Fibroblast of skin of right quadriceps (primary cell): ENCODE measurements at places on chromosomes 12 and 14.

DNA sequence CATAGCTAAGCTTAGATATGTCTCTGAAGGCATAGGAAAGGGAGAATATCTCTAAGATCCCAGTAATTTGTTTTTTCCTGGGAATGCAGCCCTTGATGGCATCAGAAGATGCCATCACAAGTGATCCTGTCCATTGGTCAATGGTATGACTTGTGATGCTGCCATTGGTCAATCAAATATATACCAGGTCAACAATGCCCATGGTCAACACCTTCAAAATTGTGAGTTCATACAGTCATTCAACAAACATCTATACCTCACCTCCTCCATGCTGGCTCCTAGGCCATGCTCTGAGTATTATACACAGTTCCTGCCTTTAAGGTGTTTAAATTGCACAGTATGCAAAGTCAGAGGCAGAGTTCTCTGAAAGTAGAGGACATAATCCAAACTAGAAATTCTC, 19.3 kb upstream of the IL22 start:
- DNase-seq, result no peak

- DNase-seq, result peak; percentile 89
These were observed 448.3 kb downstream of the PCNX1 start for GRCh38 chr14:71355324-71356201.

DNA sequence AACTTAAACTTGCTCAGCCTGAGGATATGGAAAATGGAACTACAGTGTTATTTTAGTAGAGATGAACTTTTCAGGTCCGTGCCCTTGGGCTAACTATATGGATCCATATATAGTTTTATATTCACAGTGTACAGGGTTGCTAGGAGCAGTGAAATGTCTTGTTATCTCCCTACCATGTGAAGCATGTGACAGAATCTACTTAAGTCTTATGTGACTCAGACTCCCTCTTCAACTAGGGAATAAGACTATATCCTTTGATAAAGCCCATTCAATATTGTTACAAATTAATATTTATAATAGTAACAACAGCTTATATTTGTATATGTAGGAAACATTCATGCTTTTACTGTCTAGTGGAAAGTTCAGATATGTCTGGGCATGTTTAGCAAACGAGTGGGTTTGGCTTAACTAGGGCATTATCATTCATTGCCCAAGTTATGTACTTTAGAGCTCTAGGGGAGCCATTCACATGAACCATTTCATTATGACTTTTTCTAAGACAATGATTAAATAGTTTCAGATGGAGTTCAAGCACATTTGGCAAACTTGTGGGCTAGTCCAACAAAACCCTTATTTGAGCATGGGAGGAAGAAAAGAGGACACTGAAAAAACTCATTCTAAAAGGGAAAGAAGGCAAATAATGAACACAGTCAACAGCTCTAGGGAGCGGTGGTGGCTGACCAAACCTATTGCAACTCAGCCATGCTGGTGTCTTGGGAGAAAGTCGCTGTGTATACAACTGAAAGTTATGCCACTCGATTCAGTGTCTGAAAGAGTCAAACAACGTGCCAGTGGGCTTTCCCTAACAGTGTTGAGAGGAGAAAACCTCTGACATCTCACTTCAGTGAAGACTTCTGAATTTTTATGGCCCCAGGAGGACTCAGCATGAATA, 305.9 kb upstream of the G2E3 start:
- no peak for DNase-seq

DNA sequence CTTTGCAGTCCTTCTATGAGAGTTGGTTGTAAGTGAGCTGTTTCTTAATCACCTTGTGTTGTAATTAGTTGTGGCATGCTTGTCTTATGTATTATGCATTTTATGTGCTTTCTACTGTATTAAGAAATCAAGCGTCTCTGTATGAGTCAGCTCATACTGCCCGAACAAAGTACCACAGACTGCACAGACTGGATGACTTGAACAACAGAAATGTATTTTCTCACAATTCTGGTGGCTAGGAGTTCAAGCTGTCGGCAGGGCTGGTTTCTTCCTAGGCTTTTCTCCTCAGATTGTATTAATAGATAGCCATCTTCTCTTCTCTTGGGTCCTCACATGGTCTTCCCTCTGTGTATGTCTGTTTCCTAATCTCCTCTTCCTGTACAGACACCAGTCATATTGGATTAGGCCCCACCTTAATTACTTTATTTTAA, 77.7 kb downstream of the FLRT2 start:
- peak; percentile 90 for DNase-seq

GRCh38 chr12:38919191-38919590, 13.8 kb upstream of the CPNE8 start:
- DNase-seq, result no peak
